ENCODE measurements at places on chromosomes 7 and 10.
A peak's percentile ranks its signal among the peaks of the same experiment; 100 is the strongest.

- no peak for ATAC-seq
Observed at GRCh38 chr10:50615658-50616057, 8.1 kb downstream of the SGMS1 start.

- no peak for ATAC-seq
Observed at GRCh38 chr7:68760556-68760955, 837.7 kb upstream of the AUTS2 start.

DNA sequence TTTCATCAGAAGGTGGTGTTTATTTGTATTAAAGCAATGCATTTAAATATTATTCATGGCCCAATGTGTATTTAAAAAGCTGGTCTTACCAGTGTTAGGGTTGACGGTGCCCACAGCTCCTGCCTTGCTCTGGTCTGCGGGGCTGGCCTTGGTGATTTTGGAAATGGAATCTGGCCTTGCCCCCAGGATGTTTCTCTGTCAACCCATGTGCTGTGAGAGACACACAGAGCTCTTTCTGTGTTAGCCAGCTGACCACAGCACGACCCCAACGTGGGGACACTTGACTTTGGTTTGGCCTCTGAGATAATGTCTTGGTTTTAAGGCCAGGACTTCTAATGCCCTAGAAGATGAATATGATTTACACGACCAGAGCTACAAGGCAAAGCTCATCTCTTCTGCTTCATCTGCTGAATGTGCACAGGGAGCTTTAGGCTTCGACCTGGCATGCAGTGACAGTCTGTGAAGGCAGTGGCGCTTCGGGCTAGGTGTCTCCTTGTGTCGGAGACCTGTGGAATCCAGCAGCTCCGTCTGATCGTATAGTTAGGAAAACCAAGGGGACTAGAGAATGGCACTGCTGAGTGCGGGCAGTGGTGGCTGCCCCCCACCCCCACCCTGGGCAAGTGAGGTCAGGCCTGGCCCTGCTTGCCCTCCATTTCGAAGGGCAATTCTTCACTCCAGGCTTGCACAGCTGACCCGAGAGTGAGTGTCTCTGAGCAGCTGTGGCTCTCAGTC lies 246.1 kb downstream of the EBF3 start:
- no peak for ATAC-seq

DNA sequence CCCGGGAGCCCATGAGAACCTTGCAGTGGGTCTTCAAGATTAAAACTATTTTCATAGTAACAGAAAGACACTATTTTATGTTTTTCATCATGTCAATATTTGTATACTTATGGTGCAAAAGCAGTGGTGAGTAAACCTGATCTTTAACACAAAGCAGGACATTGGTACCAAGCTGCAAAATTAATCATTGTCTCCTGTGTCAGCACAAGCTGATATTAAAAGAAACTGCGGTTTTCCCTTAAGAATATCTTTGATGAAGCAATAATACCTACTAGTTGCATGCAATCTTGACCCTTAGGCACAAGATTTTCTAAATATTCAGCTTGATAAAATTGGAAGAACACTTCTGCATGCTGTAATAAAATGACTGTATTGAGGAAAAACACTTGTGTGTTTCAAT lies 121.7 kb downstream of the MDFIC start:
- ATAC-seq, result no peak

- ATAC-seq, result peak; percentile 55
Observed at GRCh38 chr7:105769901-105770628, 106.3 kb downstream of the ATXN7L1 start.

DNA sequence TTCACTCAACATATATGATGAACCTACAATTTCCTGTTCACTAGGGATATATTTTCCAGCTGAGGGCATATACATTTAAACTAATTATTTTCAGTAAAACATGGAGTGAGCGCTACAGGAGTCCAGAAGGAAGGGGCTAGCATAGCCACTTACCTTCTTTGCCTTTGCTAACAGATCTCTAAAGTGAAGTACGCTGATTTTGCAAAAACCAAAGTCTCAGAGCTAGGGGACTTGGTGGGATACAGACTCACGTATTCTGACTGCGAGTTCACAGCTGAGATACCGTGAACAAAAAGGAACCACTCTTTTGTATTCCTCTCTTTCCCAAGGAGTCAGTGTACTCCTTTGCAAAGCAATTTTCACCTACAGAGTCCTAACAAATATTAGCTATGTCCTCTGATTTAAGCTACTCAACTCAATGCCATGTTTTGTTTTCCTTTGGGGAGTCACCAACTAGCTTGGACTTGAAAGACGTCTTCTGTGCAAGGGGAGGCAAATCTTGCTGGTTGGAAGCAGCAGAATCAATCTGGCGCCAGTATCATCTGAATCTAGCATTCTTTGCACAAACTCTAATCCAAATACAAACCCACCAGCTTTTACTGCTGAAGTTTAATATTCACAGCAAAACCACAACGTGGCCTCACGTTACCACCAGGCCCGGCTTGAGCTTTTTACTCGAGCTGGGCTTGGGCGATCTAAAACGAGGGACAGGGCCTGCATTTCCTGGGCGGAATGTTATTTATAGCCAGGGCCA lies 657 bp downstream of the CDNF start:
- no peak for ATAC-seq

GRCh38 chr10:72687035-72687434 lies 4.9 kb upstream of the MCU start:
- no peak for ATAC-seq
